ENCODE measurements at places on chromosomes 6 and 20.

DNA sequence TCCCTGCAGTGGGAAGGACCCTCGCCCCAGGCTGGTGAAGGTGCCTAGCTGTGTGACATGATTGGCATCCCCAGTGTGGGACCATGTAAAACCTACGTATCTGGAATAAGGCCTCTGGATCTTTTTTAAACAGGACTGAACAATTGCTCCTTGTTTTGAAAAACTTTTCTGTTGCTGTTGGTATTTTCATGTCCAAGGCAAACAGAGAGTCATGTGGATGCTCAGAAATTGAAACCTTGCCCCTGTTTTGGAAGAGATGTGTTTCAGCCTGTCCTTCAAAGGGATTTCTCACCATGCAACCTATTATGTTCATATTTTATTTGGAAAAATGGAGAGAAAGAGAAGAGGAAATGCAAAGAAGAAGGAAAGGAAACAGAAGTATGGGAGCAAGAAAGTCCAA is 362.3 kb downstream of the PKHD1 start:
- no peak for DNase-seq

DNA sequence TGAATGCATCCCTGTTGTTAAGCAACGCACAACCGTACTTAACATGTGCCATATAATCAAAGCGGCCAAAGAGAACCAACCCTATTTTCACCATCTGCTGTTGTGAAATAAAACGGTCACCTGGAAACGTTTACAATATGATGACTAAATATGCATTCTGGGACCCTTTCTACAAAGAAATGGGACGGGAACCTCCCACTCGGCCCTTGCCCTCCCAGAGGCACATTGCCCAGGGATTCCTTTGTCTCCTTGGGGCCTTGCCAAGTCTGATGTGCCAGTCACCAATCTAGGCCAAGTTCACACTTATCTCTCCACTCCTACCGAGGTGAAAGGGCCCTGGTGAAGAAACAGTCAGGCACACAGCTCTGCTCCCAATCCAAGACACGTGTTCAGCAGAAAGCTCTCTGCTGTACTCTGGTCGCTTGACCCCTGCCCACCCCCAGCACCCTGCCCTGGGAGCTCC is 427.4 kb upstream of the JARID2 start:
- peak; percentile 51 for DNase-seq

- no peak for DNase-seq
Measured at GRCh38 chr6:11416936-11417576, 120.5 kb upstream of the TMEM170B start.

DNA sequence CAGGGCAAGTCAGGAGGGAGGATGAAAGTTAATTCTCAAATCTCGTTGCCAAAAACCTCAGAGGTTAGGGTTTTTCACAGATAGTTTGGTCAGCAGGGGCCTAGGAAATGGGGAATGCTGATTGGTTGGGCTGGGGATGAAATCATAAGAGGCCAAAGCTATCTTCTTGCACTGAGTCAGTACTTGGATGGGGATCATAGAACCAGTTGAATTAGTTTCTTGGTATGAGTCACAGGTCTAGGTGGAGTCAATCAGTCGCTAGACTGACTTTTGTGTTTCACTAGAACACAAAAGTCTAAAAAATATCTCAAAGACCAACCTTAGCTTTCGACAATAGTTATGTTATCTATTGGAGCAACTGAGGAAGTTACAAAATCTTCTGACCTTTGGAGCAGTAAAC is 368.5 kb downstream of the TBC1D32 start:
- DNase-seq, result peak; percentile 44

GRCh38 chr6:168284187-168284586 is 35.4 kb downstream of the DACT2 start:
- no peak for DNase-seq

GRCh38 chr6:110589865-110590513 is 113.6 kb upstream of the SLC22A16 start:
- DNase-seq, result no peak

DNA sequence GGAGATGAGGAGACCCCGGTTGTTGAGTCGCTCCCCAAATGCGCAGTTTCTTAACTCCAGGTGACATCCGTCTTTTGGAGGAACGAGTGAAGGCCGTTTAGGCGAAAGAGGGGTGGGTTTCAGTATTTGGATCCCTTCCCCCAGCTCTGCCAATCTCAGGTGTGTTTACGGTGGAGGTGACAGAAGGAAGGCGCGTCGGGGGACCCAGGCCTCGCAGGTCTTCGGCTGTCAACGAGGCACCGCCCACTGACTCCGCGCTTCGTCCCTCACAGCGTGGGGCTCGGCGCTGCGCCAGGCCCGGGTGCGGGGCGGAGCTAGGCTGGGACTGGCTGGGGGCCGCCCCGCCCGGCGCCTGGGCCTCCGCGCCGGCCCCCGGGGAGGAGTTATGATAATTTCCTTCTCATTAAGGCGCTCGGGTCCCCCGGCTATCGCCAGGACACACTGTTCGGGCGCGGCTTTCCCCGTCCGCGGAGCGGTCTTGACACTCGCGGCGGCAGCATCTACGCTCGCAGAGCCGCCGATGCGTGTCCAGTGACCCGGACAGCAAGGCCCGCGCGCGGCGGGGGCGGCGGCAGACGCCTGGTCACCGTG is at the start of gene TFAP2C:
TFAP2C (plus strand) TSS at position 434 of the 591 bp plus-strand sequence. CDS start 239 bp downstream, outside the sequence.
- peak; percentile 25 for DNase-seq

DNA sequence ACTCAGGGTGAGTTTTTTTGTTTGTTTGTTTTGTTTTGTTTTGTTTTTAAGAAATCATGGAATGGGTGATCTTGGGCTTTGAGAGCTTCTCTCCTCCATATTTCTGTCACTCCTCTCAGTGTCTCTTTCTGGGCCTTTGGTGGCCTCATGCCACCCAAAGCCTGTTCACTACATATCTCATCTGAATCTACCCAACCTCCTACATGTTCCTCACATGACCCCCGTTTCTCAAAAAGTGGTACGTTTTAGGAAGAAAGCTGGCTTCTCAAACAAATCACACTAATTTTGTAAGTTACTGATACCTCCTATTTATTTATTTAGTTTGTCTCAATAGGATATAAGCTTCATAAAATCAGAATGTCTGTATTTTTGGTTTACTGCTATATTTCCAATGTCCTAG is 80.0 kb downstream of the SESN1 start:
- DNase-seq, result no peak

GRCh38 chr6:25544833-25545232 is 107.2 kb upstream of the SCGN start:
- DNase-seq, result no peak

DNA sequence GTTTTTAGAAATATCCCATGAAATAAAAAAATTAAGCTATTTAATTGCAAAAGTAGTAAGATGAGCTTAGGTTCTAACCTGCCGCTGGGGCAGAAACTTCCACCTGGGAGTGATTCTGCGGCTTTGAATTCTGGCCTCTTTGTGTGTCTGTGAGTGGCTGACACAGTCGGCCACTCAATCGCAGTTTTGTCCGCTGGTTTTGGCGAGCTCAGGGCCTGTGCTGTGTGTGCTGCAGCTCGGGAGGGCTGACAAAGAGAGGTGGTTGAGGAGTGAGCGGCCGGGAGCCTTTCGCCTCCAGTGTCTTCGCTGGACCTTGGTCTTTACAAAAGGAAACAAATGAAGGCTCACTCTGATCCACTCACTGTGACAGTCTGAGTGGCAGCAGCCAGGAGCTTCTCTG is 128.4 kb downstream of the TIAM2 start:
- DNase-seq, result no peak

DNA sequence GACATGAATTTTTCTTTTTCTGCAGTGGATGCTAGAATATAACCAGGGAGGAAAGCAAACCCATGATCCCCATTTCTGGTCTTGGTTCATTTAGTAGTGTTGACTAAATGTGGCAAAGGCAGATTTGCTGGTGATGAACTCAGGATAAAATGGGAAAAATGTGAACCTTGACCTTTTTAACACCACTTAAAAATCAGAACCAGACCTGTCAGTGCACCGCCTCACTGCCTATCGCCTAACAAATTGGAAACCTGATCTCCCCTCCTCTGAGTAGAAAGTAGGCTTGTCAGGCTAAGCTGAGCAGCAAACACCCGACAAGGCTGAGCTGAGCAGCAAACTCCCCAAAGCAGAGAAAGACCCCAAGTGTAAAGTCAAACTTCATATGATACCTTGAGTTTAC is 254.8 kb downstream of the FOXC1 start:
- no peak for DNase-seq

All from fibroblast of mammary gland (primary cell).